ENCODE measurements at places on chromosomes 3 and 15.

DNA sequence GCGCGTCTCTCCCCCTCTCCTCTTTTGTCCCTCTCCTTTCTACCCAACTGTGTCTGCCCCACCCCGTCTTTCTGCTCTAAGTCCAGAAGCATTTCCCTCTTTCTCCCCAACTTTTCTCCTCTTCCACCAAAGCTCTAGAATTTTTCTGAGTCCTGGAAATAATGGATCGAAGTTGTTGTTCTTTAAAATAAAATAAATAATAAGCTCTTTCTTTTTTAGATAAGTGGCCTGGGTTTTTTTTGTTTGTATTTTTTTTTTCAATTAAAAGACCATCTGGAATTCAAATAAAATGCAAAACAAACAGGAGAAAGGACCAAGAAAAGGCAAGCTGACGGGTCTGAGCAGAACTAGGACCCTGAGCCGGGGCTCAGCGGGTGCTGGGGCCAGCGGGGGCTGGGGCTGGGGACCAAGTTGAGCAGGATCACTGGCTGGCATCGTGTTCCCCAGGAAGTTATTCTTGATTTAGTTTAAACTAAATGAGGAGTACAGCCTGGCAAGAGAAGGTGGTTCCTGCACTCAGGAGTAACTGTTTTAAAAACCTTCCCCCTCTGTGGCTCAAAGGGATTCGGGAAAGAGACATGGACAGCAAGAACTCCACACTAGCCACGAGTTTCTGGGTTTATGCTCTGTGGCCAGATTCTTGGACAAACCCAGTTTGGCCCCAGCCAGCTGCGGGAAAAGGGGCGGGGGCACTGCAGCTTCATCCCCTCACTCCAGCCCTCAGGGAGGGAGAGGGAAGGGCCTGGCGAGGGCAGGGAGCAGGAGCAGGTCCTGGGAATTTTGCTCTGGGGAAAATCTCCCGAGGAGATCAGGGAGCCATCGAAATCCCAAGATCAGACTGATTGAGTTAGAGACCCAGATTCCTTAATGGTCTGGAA, 8.4 kb downstream of the GATA2 start:
- no peak for DNase-seq

DNA sequence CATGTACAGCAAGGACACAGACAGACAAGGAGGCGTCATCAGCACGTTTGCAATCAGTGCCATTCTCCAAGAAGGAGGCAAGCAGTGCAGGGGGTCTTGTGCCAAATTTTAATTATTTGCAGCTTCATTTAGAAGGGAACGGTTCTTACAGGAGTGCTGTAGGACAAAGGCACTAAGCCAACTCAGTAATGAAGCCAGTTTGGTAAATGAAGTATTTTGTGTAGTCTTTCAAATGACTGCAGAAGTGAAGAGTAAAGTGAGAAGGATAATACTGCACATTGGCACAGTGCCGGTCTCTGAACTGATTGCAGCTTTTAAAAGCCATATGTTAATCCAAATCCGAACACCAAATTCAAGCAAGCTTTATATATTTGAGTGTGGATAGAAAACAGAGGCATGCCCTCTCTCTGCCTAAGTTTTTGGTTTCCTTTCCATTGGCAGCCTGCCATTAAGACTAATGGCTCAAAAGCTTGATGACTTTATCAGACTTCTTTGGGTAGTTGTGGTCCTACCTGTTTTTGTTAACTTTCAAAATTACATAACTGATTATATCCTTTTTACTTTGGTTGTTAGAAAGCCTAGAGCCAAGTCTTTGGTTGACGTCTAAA, 101.3 kb downstream of the SENP2 start:
- no peak for DNase-seq

DNA sequence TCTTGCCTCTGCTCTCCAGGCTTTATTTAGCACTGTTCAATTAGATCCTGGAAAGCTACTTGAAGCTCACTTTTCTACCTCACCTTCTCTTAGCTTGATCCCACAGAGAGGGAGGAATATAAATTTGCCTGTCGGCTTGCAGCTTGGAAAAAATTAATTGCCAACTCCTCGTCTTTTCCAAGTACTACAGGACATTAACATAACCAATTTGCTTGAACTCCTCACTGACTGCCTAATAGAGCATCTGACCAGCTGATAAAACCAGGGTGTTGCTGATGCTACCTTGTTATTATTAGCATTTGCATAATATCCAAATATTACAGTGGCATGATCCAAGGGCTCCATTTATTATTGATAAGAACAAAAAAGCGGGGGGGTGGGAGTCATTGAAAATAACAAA, 561.8 kb downstream of the MCTP2 start:
- no peak for DNase-seq

DNA sequence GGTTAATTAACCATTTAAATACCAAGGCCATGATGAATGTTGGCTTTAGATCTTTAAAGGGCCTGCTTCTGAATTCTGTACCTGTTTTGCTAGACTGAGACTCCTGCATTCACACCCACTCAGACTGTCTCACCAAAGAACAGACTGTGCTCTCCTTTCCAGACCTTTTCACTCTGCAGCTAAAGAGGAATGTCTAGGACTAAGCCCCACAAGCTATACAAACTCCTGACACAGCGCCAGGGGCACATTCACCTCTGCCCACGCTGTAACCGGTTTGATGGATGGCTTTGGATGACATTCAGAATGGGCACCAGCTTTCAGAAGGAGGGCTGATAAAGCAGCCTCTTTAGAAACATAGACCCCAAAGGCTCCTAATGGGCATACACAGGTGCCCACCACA, 200.1 kb downstream of the KCNMB2 start:
- DNase-seq = no peak

- no peak for DNase-seq
Observed at GRCh38 chr3:30085486-30085885, 520.9 kb upstream of the TGFBR2 start.

DNA sequence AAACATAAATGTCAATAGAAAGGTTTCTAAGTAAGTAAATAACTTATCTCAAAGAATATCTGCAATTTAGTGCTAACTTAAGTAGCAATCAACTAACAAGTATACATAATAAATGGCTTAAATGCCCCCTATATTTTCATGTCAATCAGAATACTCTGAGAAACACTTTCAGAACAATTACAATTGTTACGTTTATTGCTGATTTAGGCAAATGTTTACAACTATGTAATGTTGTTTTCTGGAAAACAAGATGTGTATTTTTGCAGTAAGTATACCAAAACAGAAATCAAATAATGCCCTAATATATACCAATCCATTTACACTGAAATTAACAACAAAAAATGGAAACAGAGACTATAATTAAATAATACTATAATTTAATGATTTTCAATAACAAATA, 13.2 kb downstream of the TUBGCP5 start:
- DNase-seq = no peak

- DNase-seq = no peak
Observed at GRCh38 chr15:54517366-54517765, 539.1 kb downstream of the UNC13C start.

DNA sequence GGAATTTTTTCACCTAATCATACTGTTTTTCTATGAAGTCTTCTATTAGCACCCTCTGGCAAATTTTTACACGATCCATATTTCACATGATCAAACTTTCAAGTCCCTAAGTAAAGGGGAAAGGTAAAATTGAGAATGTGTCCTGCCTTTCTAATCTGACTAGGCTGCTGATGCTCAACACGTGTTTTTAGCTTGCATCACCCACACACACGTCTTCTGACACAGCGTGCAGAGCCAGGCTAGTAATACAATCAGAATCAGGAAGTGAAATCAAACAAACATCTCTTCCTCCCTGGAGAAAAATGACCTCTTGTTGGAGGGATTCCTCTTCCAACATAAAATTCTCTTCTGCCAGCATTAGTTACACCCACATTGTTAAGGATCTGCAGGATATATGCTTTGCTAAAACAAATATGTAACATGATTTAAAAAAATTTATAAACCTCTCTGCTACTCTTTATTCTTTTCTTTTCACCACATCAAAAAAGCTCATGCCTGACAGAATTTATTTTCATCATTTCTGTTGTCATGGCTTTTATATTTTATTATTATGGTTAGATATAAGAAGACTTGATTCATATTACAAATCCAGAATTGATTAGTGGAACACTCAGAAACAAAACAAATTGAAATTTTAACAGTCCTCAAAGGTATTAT, 122.4 kb downstream of the RAP2B start:
- no peak for DNase-seq

- no peak for DNase-seq
Observed at GRCh38 chr3:5376761-5377160, 189.3 kb downstream of the EDEM1 start.

GRCh38 chr3:58231666-58232065, 5.9 kb upstream of the ABHD6 start:
- DNase-seq = no peak

- no peak for DNase-seq
Observed at GRCh38 chr15:64892847-64893403, 18.8 kb upstream of the ANKDD1A start.

GRCh38 chr3:42247576-42248027, 18.4 kb downstream of the CCK start:
- DNase-seq = peak; percentile 75

DNA sequence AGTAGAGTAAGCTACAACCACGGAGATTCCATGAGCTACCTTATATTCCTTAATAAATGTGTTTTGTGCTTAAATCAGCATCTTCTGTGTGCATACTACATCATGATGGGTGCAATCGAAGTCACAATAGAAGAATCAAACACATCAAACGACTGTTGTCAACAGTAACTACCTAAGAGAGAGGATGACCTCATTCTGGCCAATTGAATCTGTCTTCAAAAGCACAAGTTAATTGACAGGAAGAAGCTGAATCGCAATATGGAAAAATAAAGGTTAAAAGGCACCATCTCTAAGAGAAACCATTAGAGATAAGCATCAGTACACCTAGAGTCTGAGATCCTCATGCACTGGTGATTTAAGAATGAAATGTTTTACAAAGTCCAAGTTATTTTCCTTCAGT, 39.0 kb downstream of the CD200R1L start:
- no peak for DNase-seq

GRCh38 chr3:119098619-119099222, 47.2 kb upstream of the TEX55 start:
- peak; percentile 61 for DNase-seq

DNA sequence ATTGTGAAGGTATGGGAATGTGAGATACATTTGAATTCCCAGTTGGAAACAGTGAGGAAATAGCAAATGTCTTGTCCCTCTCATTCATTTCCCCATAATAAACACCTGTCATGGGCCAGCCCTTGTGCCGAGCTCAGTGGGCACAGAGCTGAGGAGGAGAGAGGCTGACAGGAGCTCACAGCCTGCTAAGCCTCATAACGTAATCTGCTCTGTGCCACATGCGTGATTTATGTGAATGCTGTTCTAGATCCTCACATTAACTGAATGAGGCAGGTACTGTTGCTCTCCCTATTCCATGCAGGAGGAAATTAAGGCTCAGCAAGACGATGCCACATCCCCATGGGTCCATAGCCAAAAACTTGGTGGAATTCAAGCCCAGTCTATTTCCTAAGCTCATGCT, 35.2 kb upstream of the RHO start:
- DNase-seq = no peak

- no peak for DNase-seq
Observed at GRCh38 chr3:45968149-45968548, 24.9 kb downstream of the CXCR6 start.

GRCh38 chr15:100901296-100901695, 17.9 kb upstream of the LRRK1 start:
- DNase-seq = no peak

DNA sequence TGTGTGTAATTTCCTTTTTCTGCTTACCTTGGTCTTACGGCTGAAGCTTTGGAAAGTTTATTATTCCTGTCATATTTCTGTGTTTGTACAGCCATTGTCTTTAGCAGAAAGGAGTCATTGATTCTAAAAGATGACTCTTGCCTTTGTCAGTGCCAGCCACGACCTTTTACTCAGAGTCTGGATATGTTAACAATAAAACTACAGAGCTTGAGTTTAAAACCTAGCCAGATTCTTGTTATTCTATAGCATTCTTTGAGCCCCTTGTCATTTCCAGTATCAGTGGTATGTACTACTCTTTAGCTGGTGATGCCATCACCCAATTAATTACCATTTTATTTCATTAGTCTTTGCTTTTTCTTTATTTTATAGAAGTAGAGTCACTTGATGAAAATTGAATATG, 142.4 kb downstream of the TCF12 start:
- DNase-seq = no peak

- no peak for DNase-seq
Observed at GRCh38 chr3:74390121-74390877, 224.2 kb downstream of the CNTN3 start.

GRCh38 chr3:27561576-27561975, 77.4 kb upstream of the SLC4A7 start:
- DNase-seq = no peak

- DNase-seq = no peak
Observed at GRCh38 chr3:187942658-187943241, 197.5 kb upstream of the BCL6 start.

- DNase-seq = no peak
Observed at GRCh38 chr3:14783480-14784086, 35.2 kb upstream of the FGD5 start.

GRCh38 chr3:146672941-146673340, 67.8 kb upstream of the PLSCR5 start:
- no peak for DNase-seq

Data from LoVo (cell line).